Activated CD8-positive, alpha-beta memory T cell treated with anti-CD3 and anti-CD28 coated beads, Interleukin-2, amount 10 ng/mL, durations not matched to agents 7 days and 5 days (primary cell): ENCODE measurements at places on chromosomes 2 and 18. TPM values are rescaled to one million over a fixed set of nuclear protein-coding genes. Genes with fewer than 3 reads are reported as not detected.

DNA sequence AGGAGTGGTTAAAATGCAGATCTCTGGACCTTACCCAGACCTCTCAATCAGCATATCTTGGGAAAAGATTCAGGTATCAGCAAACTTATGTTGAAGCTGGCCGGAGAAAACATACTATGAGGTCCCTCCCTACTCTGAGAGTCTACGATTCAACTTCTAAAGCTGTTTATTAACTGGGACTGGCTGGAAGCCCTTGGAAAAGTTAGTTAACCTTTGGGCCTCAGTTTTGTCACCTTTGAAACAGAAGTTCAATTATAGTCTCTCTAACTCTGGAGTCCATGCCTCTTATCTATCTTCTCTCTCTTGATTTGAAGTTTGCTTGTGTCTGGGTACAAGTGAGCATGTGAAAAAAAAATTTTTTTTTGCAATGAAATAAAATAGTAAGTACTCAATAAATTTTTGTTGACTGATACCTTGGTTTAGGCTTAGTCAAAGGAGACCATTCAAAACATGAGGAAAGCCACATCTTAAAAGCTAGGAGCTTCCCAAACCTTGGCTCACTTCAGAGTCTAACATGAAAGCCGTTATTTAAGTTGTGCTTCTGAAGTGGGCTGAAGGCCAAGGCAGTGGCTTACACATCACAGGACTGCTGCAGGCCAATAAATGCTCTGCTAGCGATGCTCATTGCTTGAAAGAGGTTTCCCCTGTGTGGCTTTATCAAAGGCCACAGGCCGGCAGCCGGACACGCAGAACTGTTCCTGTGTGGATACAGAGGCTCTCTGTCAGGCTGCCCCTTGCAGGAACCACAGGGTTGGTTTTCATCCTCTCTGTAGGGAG is 110.6 kb upstream of the FAM136A start:
- DNase-seq = no peak

GRCh38 chr2:30527411-30527810 is 80.4 kb downstream of the LCLAT1 start:
- DNase-seq = no peak

SULT1C4 gene
- not detected for total RNA-seq

DNA sequence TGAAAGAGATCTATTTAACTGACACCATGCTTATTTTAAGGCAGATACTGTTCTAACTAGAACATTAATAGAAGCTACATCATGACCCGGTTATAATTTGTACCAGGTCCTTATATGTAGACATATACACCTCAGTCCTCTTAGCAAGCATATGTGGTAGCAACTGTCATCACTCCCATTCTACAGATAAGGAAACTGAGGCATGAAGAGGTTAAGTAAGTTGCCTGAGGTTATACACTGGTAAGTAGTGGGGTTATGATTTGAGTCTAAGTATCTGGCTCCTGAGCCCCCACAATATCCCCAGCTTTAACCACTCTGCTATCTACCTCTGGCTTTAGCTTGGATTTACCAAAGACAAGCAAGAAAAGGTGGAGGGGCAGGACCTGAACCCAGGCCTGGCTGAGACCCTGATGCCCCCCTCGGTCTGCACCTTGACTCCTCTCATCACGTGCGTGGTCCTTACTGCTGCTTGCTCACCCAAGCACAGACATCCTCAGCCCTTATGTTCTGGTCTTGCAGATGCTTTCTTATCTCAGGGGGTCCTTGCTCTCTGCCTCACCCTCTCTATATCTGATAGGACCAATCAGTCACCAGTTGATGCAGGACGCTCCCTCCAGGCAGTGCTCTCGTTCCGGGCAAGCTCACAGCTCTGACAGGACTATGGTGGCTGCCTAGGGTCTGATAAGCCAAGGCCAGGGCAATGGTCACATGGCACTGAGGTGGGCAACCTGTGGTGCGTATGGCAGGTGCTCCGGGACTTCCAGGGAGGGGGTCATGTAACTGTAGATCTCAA is 4.0 kb downstream of the DYSF start:
- no peak for DNase-seq

KLHL29 gene
- total RNA-seq = 0.09 TPM

PAIP2B gene
- total RNA-seq = 1.1 TPM

DNA sequence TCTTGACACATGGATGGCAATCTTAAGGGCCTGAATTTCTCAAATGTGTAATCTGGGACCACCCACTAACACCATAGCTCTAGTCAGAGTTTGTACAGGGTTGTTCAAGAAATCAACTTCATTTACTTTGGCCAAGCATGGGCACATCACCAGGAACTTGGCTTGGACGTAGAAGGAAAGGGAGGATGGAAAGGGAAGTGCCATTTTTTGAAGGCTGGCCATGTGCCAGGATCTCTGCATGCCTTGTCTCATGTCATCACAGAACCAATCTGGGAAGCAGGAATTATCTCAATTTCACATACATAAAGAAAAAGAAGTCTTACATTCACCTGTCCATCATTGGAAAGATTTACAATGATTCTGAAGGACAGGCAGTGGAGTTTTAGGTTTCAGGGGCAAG is 128.1 kb downstream of the ANTXR1 start:
- DNase-seq = no peak

DNA sequence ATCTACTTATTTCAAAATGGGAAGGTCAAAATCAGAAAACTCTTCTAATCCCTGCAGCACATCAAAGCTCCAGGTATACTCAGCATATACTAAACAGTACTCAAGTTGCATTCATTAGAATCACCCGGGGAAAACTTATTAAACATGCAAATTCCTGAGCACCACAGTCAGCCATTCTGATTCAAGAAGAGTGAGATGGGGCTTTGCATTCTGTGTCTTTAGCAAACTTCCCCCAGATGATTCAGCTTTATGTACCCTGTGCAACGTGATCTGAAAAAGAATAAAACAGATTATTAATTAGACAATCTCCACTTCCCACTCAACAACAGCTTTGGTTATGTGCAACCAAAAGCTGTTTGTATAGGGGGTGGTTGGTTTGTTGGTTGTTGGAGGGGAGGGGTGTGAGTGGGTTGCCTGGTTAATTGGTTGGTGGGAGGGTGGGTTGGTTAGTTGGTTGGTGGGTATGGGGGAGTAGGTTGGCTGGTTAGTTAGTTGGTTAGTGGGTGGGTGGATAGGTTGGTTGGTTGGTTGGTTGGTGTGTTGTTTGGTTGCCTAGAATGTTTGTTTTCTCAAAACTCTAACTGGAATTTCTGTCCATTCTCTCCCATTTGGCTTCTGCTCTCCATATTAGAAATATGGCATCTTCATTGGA is 112.5 kb upstream of the AGAP1 start:
- DNase-seq = no peak

SRD5A2 gene
- not detected for total RNA-seq

GRCh38 chr2:176106581-176107539 is at the start of gene HOXD11:
Gene HOXD11, plus strand, starts transcription at chr2:176107280. Its CDS starts 76 bp downstream, at chr2:176107356.
- DNase-seq = no peak

DNA sequence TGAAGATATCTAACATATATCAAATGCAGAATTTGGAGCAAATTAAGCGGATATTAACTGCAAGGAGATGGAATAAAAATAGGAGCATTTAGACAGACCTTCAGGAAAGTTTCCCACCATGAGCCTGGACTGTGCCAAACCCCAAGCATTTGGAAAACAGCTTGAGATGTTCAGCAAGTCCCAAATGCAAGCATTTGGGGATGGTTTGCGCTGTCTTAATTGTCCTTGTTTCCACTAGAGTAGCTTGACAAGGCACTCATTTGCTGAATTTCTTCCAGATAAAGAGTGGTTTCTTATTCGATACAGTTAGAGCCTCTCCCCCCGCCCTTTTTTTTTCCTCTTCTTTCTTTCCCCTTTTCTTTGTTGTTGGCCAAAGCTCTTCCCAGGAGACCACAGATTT is 77.1 kb upstream of the CDC42EP3 start:
- DNase-seq = no peak

DNA sequence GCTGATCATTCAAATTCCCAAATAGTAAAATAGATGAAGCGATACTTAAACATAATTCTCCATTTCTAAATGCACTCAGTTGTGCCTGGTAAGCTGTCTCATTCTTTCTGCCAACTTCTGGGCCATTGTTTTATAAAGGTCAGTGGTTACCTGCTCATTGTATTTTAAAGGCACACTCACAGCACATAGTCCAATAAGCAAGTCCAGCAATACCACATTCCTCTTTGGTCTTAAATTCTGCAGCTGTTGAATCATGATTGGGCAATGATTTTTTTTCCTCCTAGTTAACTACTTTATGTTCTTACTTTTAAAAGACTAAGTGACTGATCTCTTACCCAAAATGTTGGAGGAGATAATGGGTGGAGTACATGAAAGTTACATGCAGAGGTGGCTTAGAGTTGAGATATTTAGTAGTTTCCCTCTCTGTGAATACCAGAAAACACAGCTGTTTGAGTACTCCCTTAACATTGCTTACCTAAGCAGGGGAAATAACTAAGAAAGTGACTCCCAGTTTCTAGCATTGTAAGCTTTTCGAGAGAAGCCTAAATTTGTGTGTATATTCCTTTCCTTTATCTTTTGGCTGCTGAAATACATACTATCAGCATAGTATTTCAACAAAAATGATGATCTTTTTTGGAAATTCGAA is 220.7 kb downstream of the CAMKMT start:
- no peak for DNase-seq

- no peak for DNase-seq
Observed at GRCh38 chr2:190277234-190278112, 42.2 kb downstream of the HIBCH start.

DNA sequence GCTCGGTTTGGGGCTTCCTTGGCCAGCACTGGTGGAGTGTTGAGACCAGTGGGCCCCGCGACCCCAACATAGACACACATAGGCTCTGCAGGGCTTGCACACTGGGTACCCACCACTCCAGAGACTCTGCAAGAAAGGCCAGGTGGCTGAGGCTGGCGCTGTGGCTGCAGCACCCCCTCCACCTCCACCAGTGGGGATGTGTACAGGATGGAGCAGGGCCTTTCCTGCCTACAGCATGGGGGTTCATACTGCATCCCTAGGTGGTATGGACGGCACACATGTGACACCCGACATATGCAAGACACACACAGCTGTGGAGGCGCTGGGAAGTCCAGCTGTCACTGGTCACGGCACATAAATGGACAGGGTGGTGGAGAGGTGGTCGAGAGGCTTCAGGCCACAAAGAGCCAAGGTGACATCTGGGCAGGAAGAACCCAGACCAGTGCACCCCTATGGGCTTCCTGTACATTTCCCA is 1.3 kb downstream of the RNPEPL1 start:
- no peak for DNase-seq

GRCh38 chr2:20422402-20423271 is 24.2 kb upstream of the RHOB start:
- peak; percentile 53 for DNase-seq

ACTG2 gene
- total RNA-seq = not detected

FOXI3 gene
- total RNA-seq = not detected

GRCh38 chr2:235449568-235449967 is 44.3 kb upstream of the AGAP1 start:
- DNase-seq = no peak

DNA sequence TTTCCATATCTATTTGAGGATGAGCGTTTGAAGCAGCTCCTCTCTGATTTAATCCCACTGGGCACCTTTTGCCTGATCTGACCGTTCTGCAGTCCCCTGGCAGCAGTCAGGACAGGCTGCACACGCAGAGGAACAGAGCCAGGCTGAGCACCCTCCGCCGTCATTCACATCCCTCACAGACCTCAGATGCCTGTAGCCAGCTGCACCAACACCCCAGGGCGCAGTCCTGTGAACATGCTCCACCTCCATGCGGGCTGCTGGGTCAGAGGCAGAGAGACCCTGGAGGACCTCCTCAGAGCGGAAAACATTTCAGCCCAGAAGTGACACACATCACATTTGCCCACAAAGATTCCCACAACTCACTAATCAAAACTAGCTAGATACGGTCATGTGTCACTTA is 146.1 kb downstream of the SEPTIN10 start:
- no peak for DNase-seq

GRCh38 chr2:25615386-25615785 is 58.0 kb downstream of the DTNB start:
- no peak for DNase-seq

GRCh38 chr2:159728629-159729028 is 16.3 kb downstream of the MARCHF7 start:
- DNase-seq = no peak

LDLRAD4 gene
- 33.9 TPM for total RNA-seq

CCDC74A gene
- 3.0 TPM for total RNA-seq

DNA sequence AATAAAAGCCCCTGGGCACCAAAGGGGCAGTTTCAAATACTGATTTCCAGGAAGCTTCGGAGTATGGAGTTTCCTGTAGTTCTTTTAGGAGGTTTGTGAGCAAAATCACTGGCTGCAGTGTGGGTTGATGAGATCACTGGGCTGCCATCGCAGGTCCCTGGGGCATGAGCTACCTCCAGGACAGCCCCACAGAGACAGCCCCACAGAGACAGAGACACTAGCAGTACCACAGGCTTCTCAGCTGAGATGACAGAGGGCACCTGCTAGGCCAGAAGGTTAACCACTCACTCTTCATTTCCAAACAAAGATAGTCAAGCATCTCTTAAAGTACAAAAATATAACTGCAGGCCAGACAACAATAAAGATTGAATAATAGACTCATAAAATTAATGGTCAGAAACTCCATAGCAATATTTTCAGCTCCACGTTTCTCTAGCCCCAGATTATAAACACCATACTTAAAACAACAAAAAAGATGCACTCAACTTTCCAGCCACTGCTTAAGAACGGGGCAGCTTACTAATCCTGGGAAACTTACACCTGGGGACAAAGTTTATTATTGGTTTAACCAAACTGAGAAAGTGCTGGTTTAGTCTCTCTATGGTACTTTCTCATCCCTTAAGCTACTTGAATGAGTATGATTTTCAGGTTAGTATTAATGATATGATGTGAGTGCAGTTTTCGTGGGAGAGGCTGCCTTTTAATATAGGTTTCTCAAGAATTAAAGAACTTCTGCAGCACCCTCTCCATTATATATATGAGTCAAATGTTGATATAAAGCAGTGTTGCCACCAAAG is 11.6 kb downstream of the AFF3 start:
- no peak for DNase-seq

CAPN14 gene
- total RNA-seq = 0.33 TPM

AGXT gene
- total RNA-seq = not detected

TXNDC2 gene
- not detected for total RNA-seq
